ENCODE measurements at places on chromosomes 11 and 22.

GRCh38 chr11:105610871-105611571 lies 1.1 kb downstream of the GRIA4 start:
- no peak for DNase-seq

- no peak for DNase-seq
Measured at GRCh38 chr11:33779849-33780528, 5.7 kb upstream of the FBXO3 start.

GRCh38 chr11:101331411-101331810 lies 201.8 kb upstream of the PGR start:
- no peak for DNase-seq

- peak; percentile 73 for DNase-seq
Measured at GRCh38 chr11:18105802-18106574, at the start of gene SAAL1. Gene SAAL1, minus strand, starts transcription at chr11:18106082. Its CDS starts 41 bp downstream, at chr11:18106041.

GRCh38 chr11:18010977-18011586 lies 1.8 kb downstream of the SERGEF start:
- DNase-seq = no peak

DNA sequence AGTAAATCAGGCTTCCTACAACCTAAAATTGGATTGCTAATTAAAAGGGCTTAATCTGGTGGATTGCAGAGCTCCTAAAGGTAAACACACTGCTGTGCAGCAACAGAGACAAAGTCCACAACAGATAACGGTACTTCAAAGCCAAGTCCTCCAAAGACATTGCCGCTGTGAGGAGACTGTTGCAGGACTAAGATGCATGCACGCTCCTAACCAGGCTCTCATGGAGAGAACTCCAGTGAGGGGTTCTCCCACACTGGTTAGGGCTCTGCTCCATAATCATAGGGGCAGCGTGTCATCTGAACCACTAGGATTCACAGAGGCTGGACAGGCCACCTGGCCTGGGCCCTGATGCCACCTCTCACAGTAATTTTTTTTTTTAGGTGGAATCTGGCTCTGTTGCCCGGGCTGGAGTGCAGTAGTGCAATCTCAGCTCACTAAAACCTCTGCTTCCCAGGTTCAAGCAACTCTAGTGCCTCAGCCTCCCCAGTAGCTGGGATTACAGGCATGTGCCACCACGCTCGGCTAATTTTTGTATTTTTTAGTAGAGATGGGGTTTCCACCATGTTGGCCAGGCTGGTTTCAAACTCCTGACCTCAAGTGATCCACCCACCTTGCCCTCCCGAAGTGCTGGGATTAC lies 56.9 kb upstream of the ARFGAP3 start:
- no peak for DNase-seq

DNA sequence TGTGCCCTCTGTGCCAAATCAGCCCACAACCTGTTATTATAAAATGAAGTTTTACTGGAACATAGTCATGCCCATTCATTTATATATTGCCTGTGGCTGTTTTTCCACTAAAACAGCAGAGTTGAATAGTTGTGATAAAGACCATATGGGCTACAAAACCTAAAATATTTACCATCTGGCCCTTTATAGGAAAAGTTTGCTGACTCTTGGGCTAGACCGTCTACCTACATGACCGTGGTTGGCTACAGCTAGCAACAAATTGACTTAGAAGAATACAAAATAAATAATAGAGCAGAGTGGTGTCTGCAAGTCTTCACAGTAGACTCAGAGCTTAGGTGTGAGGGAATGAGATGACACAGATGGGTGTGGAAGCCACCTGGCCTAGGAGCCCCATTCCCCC lies 11.2 kb upstream of the IL18BP start:
- no peak for DNase-seq

DNA sequence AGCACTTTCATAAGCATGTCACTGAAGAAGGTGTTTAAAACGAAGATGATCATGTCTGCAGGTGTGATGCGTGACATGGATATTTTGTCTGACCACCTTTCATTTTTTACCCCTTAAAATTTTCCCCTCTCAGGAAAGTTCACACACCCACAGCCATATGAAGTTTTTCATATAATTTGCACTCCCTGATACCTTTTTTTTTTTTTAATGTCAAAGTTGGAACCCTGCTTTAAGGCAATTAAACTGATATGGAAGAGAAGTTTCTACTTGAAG lies 104.6 kb downstream of the ATXN10 start:
- no peak for DNase-seq

- DNase-seq = peak; percentile 35
Measured at GRCh38 chr11:65440831-65441499, 18.4 kb downstream of the NEAT1 start.

DNA sequence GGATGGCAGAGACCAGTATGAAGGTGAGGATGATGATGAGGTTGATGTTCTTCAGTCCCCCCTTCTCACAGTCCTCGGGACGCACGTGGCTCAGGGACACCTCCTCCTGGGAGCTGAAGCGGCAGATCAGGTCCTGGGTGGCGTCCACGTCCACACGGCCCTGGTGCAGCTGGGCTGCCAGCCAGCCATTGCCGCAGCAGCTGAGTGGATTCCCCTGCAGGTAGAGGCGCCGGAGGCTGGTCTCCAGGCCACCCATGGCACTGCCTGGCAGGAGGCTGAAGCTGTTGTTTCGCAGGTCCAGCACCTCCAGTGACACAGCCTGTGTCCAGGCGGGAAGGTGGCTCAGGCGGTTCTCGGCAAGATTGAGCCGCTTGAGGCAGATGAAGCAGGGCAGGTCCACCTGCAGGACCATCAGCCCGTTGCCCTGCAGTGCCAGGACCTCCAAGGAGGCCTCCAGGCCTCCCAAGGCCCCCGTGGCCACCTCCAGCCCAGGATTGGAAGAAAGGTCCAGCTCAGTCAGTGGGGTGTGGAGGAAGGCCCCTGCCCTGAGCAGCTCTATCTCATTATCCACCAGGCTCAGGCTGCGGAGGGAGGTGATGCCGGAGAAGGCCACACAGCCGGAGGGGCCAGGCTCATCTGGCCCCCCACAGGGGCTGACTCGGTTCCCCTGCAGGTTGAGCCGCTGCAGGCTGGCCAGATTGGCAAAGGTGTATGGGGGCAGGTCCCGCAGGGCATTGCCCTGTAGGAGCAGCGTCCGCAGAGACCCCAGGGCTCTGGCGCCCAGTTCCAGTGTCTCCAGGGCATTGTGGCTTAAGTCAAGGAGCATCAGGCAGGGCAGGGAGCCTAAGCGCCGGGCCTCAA lies 10.6 kb downstream of the LRRC32 start:
- DNase-seq = no peak

- no peak for DNase-seq
Measured at GRCh38 chr22:49344161-49344560, 483.5 kb downstream of the BRD1 start.

- DNase-seq = peak; percentile 71
Measured at GRCh38 chr11:561148-562003, 606 bp downstream of the RASSF7 start.

GRCh38 chr11:28837599-28837998 lies 729.4 kb downstream of the METTL15 start:
- DNase-seq = no peak

- DNase-seq = peak; percentile 66
Measured at GRCh38 chr22:21867528-21868266, at the start of gene MAPK1. Gene MAPK1, minus strand, starts transcription at chr22:21867645. Its CDS starts 205 bp downstream, at chr22:21867440.

DNA sequence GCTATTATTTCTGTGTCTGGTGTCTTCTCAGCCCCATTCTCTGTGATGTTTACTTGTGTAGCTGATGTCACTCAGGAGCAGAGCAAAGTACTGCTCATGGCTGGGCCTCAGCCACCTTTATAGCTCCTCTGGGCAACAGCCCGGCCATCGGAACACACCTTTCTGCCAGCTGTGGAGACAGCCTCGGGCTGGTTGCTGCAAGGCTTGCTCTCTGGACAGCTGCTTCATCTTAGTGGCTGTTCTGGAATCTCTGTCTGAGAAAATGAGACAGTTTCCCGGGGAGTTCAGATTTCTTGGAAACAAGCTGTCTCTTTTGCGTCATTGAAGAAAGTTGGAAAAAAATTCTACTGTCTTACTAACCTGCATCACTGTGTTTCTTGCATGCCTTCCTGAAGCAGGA lies 20.0 kb downstream of the THY1 start:
- no peak for DNase-seq

GRCh38 chr11:45736424-45736823 lies 68.5 kb upstream of the SLC35C1 start:
- DNase-seq = no peak

DNA sequence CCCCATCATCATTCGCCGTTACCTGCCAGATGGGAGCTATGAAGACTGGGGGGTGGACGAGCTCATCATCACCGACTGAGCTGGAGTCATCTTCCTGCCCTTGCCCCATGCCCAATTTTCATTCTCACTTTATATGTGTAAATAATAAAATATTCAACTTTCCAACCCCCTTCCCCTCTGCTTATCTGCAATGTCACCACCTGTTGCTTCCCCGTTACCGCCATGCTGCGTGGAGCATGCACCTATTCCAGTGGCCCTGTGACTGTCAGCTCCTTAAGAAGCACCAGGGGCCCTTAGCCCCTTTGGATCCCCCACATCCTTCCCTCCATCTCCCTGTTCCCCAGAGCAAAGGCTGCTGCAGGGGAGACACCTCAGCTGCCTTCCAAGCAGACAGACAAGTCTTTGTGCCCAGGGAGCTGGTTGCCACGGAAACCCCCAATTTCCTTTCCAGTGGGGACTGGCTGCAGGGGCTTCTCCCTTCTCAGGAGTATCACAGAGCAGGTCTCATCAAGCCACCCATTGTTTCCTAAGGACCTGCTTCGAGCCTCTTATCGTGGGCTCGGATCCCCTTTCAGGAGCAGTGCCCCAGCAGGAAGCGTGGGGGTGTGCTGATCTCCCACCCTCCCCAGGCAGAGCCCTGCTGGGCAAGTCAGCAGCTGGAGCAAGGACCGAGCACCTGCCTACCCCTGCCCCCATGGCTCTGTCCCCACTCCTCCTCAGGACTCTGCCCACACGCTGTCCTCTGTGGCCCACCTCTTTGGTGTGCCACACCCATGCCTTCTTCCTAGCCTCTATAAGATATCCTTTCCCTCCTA lies 14.3 kb downstream of the POLR2F start:
- no peak for DNase-seq

All from PC-9 (cell line).